ENCODE measurements at places on chromosomes 3 and 15.
A peak's percentile ranks its signal among the peaks of the same experiment; 100 is the strongest.

DNA sequence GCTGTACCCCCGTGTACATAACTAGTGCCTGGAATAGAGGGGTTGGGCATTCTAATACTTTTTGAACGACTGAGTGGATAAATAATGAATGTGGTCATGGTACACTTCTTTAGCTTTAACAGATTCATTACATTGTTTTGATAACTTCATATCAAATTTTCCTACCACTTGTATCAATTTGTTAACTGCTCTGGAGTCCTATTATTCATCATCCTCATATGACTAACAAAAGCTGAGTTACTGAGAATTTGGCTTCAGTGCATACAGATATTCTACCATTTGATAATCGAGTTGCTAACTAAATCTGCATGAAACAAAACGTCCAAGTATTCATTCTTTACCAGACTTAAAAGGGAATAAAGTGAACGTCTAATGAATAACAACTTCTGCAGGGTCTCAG, 31.7 kb downstream of the FRMD5 start:
- DNase-seq: no peak

DNA sequence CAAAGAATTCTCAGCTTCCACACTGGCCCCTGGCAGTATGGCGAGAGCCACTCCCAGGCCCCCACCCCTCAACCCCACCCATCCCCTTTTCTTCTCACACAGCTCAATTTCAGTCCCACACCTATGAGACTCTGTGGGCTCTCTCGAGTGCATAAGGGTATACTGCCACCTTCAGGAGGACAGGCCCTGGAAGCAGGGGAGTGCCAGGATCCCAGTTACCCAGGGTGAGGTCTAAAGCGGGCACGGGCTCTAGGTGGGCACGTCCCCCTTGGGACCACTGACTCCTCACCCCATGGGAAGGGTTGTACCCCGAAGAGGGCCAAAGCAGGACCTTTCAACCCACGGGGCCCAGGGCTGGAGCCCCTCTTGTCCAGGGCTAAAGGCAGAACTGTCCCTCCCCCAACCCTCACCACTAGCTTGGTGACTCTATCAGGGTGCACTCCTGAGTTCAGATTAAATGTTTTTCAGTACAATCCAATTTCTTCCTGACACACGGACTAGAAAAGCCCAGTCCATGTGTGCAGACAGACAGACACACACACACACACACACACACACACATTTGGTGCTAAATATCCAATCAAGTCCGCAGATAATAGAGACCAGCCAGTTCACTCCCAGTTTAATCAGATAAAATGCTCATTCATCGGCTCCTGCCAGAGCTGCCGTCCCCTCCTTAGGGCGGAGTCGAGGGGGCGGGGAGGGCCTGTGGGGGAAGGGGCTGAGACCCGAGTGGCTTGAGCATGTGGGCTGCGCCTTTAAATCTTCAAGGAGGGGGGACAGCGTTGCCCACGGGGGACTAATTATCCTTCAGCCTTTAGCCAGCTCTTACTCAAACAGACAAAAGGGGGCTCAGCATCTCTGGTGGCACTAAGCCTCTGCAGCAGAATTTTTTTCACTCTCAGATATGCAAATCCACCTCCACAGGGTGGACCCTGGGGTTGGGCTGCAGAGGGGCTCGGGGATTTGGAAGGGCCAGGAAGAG, 59.3 kb downstream of the CYP11A1 start:
- DNase-seq: no peak

- DNase-seq: no peak
Observed at GRCh38 chr15:101054991-101055390, 135.8 kb downstream of the LRRK1 start.

- DNase-seq: no peak
Observed at GRCh38 chr15:88071141-88071540, 185.4 kb downstream of the NTRK3 start.

DNA sequence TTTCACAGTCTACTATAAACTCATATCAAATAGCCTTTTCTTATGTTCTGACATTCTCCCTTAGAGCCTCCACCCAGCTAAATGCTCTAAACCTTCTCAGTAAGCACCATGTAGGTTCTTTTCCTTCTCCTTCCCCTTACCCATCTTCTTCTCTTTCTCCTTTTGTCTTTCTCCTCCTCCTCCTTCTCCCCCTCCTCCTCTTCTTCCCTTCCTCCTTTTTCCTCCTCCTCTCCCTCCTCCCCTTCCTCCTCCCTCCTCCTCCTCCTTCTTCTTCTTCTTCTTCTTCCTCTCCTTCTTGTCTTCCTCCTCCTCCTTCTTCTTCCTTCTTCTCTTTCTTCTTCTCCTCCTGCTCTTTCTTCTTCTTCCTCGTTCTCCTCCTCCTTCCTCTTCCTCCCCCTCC, 85.2 kb upstream of the KCNAB1 start:
- DNase-seq: no peak

DNA sequence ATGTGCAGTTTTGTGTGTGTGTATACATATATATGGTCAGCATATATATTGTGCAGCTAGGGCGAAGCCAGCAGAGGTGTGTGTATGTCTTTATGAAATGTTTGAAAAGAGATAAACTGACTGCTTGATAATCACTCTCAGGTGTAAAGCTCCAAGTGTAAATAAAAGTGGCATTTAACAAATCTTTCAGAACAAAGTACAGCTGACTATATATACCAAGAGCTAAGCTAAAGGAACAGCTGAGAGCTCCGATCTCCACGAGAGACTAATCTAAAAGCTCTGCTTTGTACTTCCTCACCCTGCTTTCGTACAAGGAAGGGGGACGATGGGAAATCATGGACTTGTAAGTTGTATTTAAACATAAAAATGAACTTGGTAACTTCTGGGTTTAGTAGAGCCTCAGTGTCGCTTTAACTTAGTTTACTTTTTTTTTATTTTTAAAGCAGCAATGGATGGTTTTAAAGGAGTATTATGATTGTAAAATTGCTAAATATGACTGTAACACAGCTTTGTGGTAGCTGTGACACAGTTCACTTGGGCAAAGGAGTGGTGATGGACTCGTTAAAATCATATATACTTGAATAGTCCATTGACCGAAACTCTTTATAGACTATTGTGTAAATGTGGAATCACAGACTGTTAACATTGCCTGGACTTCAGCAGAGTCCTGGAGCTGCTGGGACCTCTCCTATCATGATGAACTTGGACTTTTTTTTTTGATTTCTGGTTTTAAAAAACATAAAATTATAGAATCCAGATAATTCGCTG, 11.4 kb upstream of the ITPKA start:
- DNase-seq: no peak

DNA sequence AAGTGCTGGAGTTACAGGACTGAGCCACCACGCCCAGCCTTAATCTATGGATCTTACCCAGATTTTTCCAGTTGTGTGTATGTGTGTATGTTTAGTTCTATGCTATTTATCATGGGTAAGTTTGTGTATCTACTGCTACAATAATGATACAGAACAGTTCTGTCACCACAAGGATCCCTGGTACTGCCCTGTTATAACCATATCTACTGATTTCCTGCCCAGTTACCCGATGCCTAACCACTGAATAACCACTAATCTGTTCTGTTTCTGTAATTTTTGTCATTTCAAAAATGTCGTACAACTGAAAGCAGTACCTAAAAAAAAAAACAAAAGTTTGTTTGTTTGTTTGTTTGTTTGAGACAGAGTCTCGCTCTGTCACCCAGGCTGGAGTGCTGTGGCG, 123.7 kb upstream of the RAP2B start:
- DNase-seq: no peak

DNA sequence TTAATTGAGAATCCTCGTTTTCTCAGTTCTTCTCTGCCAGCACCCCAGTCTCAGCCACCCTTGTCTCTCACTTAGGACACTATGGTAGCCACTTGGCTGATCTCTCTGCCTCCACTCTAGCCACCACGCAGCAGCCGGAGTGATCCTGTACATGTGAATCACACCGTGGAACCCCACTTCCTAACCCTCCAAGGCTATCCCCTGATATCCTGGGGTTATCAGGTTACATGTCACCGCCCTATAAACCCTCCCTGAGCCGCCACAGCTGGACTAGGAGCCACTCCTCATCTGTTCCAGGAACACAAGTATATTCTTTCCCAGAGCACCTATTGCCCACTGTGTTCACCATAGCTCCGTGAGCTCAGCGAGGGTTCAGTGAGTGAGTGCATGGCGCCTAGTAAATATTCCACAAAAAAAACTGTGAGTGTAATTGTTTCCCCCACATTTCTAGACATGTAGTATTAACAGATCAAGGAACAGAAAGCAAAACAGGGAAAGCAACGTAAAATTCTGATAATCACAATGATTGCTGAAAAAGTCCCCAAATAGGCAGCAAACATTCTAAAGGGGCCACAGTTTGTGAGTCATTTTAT, 661 bp upstream of the PARP14 start:
- DNase-seq: no peak

GRCh38 chr15:33670567-33670966, 297.7 kb upstream of the CHRM5 start:
- no peak for DNase-seq

DNA sequence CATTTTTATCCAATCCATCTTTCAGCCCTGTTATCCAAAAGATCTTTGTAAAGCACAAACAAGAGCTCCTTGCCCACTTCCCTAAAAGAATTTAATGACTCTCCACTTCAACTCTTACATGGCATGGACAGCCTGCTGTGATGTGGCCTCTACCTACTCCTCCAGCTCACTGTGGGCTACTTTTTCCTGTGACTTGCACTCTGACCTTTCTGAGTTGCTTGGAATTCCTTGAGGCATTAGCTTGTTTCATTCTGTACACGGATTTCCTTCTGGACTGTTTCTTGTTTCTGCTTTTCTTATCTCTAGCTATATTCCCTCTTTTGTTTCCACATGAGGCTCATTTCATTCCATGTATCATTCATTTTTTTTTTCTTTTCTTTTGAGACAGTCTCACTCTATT, 15.2 kb downstream of the QTRT2 start:
- no peak for DNase-seq

- DNase-seq: no peak
Observed at GRCh38 chr3:55330756-55331155, 156.3 kb downstream of the WNT5A start.

GRCh38 chr3:126433496-126434263, 39.0 kb downstream of the CFAP100 start:
- no peak for DNase-seq

- DNase-seq: no peak
Observed at GRCh38 chr3:24018784-24019570, 73.9 kb downstream of the NR1D2 start.

- DNase-seq: no peak
Observed at GRCh38 chr15:70753101-70753829, 10.1 kb downstream of the UACA start.

DNA sequence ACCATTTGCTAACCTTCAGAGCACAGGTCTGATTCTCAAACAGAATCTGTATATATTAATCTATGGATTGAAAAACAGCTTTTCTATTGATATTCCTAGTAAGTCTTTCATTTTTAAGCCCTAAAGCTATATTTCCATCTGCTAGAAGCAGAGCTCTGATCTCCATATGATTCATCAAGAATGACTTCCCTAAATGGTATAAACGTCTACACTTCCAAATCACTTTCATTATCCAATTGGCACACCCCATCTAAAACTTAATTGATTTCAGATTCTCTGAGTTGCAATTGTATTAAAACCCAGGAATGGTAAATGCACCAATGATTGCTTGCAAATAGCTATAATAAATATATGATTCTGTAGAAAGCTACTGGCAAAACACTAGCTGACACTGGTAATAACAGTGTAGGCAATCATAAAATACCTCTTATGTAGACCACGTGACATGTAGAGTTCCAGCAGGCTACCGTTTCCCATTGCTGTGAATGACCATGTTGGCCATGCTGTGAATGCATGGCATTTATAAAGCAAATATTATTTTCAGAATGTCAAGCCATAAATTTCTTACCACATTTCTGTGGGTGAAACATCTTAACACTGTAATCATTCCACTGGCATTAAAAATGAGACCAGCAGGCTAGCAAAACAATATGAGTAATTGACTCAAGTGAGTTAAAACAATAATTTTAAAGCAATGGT, 226.0 kb downstream of the ZMAT3 start:
- no peak for DNase-seq

- DNase-seq: no peak
Observed at GRCh38 chr3:151067158-151067557, 18.3 kb upstream of the MED12L start.

GRCh38 chr3:123489400-123490004, 40.6 kb upstream of the ADCY5 start:
- peak; percentile 23 for DNase-seq

GRCh38 chr3:127206611-127207516, 13.9 kb downstream of the PRR23E start:
- DNase-seq: no peak

- no peak for DNase-seq
Observed at GRCh38 chr3:25945836-25946235, 155.9 kb downstream of the OXSM start.

DNA sequence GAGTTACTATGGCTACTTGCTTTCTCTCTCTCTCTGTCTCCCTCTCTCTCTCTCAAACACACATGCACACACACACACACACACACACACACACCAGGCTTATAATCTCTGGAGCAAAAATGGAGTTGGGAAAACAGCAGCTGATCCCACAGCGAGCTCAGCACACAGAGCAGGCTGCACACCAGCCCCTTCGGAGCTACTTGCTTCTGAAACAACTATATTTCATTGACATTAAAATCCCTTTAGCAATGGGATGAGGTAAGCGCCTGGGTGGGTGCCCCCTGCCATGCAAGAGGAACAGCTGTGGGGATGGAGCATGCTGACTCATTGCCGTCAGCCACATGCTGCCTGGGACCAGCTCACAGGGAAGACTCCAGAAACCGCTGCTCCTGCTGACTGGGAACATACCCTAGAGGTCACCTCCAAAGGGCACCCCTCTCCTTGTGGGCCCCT, 45.7 kb downstream of the B3GNT5 start:
- DNase-seq: peak; percentile 76

- no peak for DNase-seq
Observed at GRCh38 chr15:50145451-50145872, 26.4 kb upstream of the ATP8B4 start.

GRCh38 chr3:162525771-162526170, 1029.2 kb downstream of the OTOL1 start:
- DNase-seq: no peak

- no peak for DNase-seq
Observed at GRCh38 chr3:72181251-72181650, 396.3 kb upstream of the PROK2 start.

DNA sequence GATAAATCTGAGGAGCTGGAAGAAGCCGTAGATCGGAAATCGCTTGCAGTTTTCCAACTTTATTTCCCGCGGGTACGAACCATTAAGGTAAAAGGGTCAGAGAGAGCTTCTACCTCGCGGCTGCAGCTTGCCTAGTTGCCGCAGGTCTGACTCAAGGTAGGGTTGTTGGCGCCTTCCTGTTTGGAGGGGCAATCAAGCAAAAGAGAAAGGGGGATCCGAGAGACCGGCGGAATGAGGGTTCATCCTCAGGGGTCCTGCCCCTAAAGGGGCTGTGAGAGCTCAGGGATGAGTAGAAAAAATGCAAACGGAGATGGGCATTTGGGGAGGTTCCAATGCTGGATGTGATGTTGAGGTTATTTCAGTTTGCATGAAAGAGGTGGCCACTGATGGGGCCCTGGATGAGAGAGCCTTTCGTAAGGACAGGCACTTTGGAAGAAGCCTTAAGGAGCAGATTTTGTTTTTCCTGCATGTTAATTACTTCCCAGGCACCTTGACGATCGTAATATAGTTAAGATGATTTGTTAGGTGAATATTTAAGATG, 265.4 kb downstream of the CGGBP1 start:
- DNase-seq: no peak

Data from CD14-positive monocyte (primary cell).